ENCODE measurements at places on chromosomes 1 and 21.

GRCh38 chr1:3015269-3015635 lies 6.0 kb upstream of the ACTRT2 start:
- DNase-seq, result no peak

GRCh38 chr1:1989102-1989542 lies 14.5 kb downstream of the CFAP74 start:
- no peak for DNase-seq

GRCh38 chr1:208868554-208868953 lies 624.4 kb upstream of the PLXNA2 start:
- no peak for DNase-seq

DNA sequence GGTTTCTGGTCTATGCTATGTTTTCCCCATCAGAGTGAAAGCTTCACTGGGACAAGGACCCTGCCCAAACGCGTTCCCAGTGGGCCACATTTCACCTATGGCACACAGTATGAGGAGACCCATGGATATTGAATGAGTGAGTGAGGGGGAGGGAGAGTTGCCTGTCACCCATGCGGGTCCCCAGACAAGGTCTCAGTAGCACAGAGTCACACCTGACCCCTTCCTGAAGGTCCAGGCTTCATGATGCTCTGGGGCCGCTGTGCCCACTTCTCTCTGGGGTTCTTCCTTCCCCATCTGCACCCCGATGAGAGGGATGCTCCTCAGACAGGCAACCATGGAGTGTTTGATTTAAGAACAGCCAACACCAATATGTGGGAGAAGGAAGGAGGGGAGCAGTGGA lies 72.3 kb upstream of the CSF3R start:
- DNase-seq, result no peak

DNA sequence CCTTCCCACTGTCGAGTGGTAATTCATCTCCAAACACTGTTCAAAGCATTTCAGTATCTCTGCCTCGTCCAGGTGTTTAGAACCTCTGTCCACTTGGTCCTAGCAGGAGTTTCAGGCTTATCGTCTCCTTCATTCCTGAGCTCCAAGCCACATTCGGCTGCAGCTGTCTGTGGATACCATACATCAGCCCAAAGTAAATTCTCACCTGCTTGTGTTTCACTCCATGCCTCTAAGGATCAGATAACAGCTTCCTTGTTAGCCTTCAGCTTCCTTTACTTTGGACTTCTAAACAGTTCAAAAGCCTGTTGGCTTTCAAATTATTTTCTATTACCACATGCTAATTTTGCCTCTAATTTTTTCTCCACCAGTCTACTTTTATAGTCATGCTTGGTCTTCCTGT lies 219.0 kb upstream of the L1TD1 start:
- no peak for DNase-seq

DNA sequence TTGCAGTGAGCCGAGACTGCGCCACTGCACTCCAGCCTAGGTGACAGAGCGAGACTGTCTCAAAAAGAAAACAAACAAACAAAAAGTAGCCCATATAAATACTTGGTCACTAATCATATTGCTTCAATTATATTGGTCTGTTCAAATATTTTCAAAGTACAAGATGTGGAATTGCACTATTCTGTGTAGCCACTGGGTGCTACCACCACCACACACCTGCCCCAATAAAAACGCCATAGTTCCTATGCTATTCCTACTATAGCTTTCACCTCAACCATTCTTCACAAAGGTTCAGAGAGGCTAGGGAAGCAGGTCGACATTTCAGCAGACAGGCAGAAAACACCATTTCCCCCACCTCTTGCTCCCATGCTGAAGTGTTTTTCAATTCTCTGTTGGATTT lies 16.7 kb downstream of the NDC1 start:
- DNase-seq, result no peak

Data from immature natural killer cell (primary cell).